Stimulated activated CD4-positive, alpha-beta T cell treated with anti-CD3 and anti-CD28 coated beads, Interleukin-2, amount 100 ng/mL, for 24 hours (primary cell): ENCODE measurements at places on chromosomes 12 and 14.

GRCh38 chr14:95303552-95303951, 16.2 kb downstream of the CLMN start:
- no peak for DNase-seq

DNA sequence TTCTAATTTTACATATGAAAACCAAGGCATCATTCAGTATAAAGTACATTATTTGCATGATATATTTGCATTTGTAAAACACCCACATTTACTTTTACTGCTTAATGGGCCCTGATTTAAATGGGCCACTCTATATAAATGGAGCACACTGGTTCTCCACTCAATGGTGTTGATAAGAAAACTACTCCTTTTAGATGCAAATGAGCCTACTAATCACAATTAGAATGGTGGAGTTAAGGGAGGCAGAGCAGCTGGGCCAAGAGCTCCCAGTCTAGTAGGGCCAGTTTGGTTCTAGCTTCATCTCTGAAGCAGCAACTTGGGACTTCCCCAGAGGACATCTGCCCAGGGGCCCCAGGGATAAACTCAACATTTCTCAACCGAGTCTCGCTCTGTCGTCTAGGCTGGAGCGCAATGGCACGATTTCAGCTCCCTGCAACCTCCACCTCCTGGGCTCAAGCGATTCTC, 120.7 kb downstream of the FOXN3 start:
- no peak for DNase-seq

DNA sequence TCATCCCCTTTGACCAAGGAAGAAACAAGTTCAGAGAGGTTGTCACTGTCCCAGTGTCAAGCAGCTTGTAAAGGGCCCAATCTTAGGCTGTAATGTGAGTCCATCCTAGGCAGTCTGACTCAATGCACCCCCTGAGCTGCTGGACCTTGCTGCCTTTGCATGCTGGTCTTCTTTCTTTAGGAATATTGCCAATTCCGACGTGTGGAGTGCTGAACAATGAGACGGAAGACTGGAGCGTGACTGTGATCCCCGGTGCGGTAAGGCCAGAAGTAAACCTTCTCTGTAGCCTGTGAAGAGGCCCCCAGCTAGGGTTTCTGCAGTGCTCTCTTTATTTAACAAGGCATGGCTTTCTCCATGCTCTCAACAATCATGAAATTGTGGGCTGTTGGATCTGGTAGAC, 963 bp downstream of the TCTN2 start:
- DNase-seq, result no peak

DNA sequence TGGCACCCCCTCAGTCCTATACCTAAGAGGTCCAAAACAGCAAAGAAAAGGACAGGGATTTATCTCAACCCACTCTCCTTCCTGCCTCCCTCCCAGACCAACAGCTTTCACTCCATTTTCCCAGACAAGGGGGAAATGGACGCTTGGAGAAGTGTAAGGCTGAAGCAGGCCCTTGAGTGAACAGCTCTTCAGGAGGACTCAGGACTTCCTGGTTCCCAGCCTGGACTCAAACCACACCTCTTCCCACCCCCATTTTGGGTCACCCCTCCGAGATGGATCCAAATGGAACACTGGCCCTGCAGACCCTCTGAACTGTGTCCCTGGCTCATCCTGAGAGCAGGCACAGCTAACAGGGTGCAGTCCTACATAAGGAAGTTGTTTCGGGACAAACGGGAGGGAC, 2.7 kb downstream of the KMT2D start:
- no peak for DNase-seq

GRCh38 chr12:59086126-59086525, 165.8 kb upstream of the LRIG3 start:
- no peak for DNase-seq

DNA sequence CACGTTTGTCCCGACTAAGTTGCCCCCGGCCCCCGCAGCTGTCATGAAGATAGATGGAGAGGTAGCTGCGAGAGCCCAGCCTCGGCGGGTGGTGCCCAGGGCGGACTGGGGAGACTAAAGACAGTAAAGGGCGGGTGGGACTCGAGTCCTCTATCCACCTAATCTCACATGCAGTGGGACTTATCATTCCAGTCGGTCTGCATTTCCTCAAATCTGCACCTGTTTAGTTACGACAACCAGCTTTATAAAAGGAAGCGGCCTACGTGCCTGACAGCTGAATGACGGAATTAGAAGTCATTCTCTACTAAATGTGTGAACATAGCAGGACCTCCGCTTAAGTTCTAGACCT, 109.8 kb upstream of the EGLN3 start:
- no peak for DNase-seq

GRCh38 chr14:66496188-66496807, 10.1 kb downstream of the CCDC196 start:
- DNase-seq, result no peak

- DNase-seq, result peak; percentile 96
Measured at GRCh38 chr12:98515287-98516110, at the start of gene TMPO. Gene TMPO, plus strand, starts transcription at chr12:98515590. Its CDS starts 278 bp downstream, at chr12:98515868.

- DNase-seq, result no peak
Measured at GRCh38 chr14:32370714-32371113, 41.6 kb downstream of the AKAP6 start.

DNA sequence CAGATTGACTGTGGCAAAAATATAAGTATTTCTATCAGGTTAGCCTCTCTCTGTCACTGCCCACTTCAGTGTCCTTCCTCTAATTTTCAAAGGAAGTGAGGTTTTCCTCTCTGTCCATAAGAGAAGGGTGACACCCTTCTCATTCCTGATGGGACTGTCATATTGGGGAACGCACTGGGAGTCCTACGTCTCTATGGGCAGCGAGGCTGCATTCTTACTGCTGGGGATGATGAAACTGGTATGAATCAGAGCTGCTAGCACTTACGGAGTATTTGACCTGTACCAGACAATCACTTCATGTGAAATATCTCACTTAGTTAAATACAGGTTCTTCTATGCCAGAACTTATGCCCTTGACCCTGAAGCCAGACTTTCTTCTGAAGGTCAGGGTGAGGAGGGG, 436.3 kb downstream of the DPF3 start:
- DNase-seq, result no peak

DNA sequence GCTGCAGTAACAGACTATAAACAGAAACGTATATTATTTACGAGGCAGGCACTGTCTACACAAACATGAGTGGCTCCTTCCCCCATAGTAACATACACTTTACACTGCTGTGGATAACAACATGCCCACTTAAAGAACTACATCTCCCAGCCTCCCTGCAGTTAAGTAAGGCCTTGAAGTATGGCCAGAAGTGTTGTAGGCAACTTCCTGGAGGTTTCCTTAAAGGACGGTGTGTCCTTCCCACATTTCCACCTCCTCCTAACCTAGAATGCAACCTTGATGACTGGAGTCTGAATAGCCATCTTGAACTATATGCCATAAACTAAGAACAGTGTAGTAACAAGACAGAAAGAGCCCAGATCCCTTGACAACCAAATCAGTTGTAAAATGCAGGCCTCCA, 20.3 kb downstream of the MED13L start:
- DNase-seq, result no peak

DNA sequence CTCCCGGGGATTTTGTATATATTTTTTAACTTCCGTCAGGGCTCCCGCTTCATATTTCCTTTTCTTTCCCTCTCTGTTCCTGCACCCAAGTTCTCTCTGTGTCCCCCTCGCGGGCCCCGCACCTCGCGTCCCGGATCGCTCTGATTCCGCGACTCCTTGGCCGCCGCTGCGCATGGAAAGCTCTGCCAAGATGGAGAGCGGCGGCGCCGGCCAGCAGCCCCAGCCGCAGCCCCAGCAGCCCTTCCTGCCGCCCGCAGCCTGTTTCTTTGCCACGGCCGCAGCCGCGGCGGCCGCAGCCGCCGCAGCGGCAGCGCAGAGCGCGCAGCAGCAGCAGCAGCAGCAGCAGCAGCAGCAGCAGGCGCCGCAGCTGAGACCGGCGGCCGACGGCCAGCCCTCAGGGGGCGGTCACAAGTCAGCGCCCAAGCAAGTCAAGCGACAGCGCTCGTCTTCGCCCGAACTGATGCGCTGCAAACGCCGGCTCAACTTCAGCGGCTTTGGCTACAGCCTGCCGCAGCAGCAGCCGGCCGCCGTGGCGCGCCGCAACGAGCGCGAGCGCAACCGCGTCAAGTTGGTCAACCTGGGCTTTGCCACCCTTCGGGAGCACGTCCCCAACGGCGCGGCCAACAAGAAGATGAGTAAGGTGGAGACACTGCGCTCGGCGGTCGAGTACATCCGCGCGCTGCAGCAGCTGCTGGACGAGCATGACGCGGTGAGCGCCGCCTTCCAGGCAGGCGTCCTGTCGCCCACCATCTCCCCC, 777 bp downstream of the ASCL1 start:
- peak; percentile 38 for DNase-seq

GRCh38 chr14:37594238-37594970, 645 bp downstream of the FOXA1 start:
- DNase-seq, result peak; percentile 47

- no peak for DNase-seq
Measured at GRCh38 chr12:132508860-132509732, 19.1 kb downstream of the FBRSL1 start.

GRCh38 chr12:57614948-57615500, 3.8 kb downstream of the ARHGEF25 start:
- DNase-seq, result no peak

DNA sequence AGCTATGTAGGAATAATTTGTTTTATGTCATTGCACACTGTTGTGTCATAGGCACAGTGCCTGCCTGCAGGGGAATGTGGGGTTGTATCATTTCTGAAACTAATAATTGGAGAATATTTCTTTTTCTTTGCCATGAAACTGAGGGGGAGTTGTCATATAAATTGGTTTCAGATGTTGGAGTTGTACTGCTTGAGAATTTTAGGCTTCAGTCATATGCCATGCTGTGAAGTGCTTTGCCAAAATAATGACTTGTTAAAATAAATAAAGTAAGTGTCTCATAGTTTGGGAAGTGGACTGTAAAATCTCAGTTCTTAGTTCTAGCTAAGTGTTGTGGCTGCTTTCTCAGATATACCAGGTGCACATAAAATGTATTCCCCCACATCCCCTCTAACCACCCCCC, 116.8 kb downstream of the DAAM1 start:
- no peak for DNase-seq

- DNase-seq, result no peak
Measured at GRCh38 chr14:73211251-73212040, 25.9 kb upstream of the PAPLN start.

GRCh38 chr14:79464468-79464867, 746.8 kb downstream of the DIO2 start:
- no peak for DNase-seq

DNA sequence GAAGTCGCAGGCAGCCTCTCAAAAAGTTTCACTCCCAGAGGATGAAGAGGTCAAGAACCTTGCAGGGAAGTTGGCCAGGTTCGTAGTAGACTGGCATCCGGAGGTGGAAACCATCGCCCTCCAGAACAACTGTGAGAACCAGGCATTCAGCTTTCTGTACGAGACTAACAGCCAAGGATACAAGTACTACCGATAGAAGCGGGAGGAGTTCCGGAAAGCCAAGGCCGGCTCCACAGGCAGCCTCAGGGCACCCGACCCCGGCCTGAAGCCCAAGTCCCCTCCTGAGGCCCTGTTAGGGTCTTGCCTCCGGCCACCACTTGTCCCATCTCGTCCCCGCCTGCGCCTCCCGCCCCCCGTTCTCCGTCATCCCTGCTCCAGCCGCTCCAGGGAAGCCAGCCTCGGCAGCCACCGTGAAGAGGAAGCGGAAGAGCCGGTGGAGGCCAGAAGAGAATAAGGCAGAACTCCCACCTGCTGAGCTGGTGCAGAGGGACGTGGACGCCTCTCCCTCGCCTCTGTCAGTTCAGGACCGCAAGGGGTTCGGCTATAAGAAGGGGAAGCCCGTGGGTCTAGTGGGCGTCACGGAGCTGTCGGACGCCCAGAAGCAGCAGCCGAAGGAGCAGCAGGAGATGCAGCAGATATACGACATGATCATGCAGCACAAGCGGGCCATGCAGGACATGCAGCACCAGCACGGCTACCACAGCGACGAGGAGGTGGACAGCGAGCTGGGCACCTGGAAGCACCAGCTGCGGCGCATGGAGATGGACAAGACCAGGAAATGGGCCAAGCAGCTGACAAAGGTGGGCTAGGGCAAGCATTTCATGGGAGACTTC, 366.8 kb upstream of the ATXN7L3B start:
- DNase-seq, result no peak

- DNase-seq, result no peak
Measured at GRCh38 chr14:99122521-99123125, 149.4 kb downstream of the BCL11B start.

DNA sequence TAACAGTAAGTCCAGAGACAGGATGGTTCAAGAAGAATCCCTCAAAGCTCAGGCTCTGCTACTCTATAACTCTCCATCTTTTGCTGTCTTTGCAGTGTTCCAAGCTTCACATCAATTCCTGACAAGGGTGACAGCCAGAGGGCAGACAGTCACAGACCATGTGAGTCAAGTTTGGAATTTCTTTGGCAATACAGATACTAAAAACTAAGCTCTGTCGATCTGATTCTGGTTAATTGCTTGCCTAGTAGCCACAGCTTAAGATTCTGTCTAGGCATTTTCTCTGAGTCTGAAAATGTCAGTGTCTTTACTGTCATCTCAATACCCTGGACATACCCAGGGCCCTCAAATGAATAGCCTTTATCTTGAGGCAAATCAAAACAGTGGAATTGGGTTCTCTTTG, 153.7 kb downstream of the CEP128 start:
- no peak for DNase-seq

DNA sequence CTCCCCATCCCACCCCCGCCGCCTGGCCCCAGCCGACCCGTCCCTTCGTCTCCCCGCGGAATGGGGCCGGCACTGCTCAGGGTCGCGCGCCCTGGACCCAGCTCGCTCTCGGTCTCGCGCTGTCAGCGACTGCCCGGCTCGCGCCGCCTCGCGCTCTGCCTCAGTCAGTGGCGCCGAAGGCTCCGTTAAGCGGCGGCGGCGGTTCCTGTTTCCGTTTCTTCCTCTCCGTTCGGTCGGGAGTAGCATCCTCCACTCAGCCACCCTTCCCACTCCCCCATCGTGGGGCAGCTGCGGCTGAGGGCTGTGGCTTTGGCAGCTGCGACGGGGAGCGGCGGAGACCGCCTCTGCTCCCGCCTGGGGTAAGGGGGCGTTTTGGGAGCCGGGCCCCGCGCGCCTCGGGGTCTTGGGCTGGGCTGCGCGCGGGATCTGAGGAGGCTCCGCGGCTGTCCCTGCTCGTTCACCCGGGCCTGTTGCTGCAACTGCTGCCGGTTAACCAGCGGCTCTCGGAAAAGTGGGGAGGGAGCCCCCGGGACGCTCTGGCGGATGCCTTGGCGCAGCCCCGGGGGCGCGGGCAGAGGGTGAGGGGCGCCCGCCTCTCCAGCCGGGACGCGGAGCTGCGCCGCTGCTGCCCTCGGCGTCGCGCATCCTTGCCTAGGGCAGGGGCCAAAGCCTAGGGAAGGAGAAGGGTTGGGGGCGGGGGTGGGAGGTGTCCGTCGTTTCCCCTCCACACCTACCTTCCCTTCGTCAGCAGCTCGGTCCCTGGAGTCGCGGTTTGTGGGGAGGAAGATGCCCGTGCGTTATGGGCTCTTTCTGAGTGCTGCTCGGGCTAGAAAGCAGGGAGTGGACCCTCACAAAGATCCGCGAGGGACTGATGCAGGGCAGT, 567 bp downstream of the FUT8 start:
- DNase-seq, result peak; percentile 67

- no peak for DNase-seq
Measured at GRCh38 chr12:65740506-65740872, 83.8 kb upstream of the HMGA2 start.
